ENCODE measurements at places on chromosomes 5 and 9. TPM values are rescaled to one million over a fixed set of nuclear protein-coding genes. Genes with fewer than 3 reads are reported as not detected.

CCNB1 gene
- total RNA-seq, result 3.6 TPM

CDKN2A gene
- total RNA-seq, result 4.4 TPM

SV2C gene
- not detected for total RNA-seq

- DNase-seq, result no peak
These were observed 35.4 kb upstream of the GDNF start for GRCh38 chr5:37875051-37875787.

DNA sequence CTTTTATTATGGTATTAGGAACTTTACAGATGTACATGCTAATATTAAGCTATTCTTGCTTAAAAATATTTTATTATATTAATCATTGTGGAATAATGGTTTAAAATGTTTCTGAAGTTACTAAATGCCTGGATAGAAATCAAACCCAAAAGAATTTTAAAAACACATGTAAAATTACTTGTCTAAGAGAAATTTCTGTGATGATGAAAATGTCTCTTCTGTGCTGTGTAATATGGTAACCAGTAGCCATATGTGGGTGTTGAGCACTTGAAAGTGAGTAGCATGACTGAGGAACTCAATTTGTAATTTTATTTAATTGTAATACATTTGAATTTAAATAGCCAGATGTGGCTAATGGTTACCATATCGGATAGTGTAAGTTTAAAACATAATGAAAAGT, 66.7 kb upstream of the HSPB3 start:
- no peak for DNase-seq

GRCh38 chr9:115469841-115470240, 351.9 kb upstream of the TNC start:
- no peak for DNase-seq

DNA sequence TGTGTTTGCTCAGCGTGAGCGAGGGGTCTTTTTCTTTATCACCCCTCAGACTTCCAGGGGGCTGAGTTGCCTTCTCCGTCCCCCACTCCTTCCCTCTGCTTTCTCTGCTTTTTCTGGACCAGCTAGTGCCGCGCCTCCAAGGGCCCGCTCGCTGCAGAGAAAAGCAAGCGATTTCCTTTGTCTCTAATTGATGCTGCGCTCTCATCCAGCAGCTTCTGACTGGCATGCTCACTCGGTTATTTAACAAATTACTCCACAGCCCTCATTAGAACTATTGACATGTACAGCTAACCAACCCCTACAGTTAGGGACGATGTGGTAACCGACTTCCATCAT, 288.0 kb downstream of the ELAVL2 start:
- no peak for DNase-seq

DNA sequence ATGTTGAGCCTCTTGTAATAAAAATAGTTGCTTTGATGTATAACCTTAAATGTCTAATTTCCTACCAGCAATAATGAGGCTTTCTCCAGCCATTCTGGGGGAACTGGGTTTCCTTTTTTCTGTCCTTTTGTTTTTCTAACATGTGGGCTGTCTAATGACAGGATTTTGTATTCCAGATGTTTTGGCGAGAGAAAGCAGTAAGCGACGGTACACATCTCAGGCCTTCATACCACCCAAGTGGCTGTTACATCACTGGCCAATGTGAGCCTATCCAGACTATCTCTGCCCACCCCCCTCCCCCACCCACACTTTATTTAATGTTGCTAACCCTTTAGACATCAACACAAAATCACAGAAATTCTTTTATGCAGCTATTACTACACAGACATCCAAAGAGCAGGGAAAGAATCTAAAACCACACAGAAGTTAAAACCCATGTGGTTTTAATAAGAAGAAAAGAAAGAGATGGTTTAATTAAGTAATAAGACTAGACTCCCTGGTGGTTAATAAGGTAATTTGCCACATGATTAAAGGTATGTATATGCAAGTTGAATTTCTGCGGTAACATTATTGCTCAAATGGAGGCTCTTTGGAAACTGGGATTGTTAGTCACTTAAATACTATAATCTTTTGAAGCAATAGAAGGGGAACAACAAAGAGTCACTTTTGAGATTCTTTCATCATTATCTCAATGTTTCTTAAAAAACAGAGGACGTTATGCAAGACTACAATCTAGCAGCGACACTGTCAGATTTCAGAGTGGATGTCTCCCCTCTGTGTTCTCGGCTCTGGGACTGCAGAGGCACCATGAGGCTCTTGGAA, 365.1 kb downstream of the ENC1 start:
- no peak for DNase-seq

DNA sequence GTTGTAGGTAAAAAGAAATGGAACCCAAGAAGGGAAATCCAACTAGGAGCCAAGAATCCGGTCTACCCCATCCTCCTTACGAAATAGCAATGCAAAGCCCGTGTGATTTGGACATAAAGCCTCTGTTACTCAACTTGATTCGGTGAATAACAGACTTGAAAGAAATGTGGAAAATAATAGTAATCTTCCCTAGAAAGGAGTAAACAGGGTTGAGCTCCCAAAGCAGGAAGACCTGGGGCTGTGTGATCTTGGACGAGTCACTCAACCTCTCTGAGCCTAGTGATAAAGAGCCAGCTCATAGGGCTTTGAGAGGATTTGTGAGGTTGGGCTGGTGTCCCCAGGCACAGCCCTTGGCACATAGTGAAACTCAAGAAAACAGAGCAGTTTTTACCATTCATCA, 42.7 kb upstream of the IL17B start:
- no peak for DNase-seq

- no peak for DNase-seq
These were observed 20.1 kb downstream of the PCSK1 start for GRCh38 chr5:96412868-96413449.

GRCh38 chr9:135260221-135261180, 173.0 kb downstream of the OLFM1 start:
- DNase-seq, result no peak

DNA sequence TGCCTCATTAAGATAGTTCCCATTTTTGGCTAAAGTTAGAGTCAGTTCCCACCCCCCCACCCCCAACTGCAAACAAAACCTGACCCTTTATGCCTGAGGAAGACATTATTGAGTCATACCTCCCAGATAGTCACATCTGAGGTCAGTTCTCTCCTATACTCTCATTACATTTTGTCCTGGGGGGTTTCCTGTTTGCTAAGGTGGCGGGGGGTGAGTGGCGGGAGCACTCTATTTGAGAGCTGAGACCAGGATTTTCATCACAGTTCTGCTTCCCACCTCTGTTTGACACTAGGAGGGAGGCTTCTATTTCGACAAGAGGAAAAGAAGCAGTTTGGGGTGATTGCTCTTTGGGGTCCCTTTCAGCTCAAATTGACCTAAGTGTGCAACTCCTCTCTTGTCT, 59.4 kb upstream of the ICE1 start:
- no peak for DNase-seq

DNA sequence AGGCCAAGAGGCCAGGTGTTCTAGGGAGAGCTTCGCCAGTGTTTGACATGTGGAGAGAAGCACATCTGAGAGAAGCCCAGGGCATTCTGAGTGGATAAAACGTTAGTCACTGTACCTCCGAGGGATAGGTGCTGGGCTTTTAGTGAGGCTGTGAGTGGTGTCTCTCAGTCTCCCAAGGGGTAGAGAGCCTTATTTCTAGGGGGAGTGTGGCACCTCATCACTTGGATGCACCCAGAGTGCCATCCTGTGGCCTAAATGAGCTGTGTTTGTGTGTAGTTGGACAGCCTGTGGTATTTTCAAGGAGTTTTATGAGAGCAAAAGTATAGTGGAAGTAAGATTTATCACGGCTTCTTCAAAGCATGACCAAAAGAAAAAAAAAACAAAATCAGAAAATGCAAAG, 1046.9 kb upstream of the WWC1 start:
- DNase-seq, result no peak

DNA sequence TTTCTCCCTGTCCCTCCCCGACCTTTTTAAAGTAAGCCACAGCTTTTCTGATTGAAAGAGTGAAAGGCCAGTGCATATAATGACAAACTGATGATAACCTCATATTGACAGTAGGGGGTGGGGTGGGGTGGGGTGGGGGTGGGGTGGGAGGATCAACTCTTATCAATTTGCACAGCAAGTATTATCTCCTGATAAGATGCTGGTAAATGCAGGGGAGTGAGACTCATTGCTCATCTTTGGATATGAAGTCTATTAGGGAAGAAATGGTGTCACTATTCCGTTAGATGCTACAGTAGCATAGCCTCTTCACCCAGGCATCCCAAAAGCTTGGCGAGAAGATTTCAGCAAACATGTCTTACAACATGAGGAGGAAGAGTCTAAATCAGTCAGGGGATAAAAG, 38.9 kb upstream of the HMGCS1 start:
- DNase-seq, result no peak

Data from T-cell (primary cell).